Vagina (tissue), 2 donors: ENCODE measurements at places on chromosomes 12 and 14.
A peak's percentile ranks its signal among the peaks of the same experiment; 100 is the strongest.

DNA sequence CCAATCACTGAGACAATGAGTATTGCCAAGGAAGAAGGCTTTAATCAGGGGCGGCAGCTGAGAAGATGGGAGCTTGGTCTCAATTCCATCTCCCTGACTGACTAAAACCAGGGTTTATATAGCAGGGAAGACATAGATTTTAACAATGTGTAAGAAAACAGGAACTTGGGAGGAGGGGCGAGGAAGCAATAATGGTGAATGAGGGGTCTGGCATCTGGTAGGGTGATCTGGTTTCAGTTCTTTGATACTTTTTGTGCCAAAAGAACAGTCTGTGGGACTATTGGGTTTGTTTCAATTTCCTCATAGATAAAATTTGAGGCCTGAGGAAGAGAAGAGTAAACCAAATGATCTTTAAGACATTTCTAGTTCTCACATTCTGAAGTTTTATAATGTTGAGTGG is 49.2 kb downstream of the FUT8 start:
- DNase-seq = no peak

DNA sequence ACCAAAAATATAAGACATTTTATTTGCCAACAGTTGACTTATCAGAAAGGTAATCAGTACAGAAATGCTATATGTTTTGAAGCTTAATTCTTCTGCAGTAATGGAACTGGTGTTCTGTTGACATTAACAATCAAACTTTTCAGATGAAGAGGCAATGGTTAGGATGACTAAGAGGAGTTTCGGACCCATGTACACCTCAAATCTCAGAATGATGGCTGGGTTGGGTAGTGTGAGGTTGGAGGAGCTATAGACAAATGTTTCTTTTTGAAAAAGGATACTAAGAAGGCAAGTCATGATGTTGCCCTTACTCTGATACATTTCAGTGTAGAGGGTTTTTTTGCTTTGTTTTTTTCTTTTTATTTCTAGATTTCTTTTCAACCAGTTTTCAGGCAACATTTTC is 66.9 kb downstream of the KNTC1 start:
- no peak for DNase-seq

- no peak for DNase-seq
Observed at GRCh38 chr12:12723681-12724420, 6.7 kb downstream of the CDKN1B start.

DNA sequence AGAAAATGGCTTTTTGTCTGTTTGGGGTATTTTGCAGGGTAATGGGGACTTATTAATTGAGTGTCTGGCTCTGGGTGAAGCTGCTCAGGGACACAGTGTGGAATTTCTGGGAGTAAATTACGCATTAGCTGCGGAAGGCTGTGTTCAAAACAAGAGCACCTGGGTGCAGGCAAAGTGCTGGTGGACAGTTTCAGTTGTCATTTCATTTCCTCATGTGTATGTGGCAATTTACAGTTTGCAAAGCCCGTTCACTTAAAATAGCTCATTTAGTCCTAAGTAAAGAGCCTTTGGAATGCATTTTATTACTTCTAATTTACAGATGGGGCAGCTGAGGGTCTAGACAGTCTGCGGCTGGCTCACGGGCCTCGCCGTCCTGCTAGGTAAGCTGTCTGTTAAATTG is 546.8 kb downstream of the BCL11B start:
- DNase-seq = peak; percentile 20

- no peak for DNase-seq
Observed at GRCh38 chr12:63869656-63870055, 25.2 kb downstream of the SRGAP1 start.

DNA sequence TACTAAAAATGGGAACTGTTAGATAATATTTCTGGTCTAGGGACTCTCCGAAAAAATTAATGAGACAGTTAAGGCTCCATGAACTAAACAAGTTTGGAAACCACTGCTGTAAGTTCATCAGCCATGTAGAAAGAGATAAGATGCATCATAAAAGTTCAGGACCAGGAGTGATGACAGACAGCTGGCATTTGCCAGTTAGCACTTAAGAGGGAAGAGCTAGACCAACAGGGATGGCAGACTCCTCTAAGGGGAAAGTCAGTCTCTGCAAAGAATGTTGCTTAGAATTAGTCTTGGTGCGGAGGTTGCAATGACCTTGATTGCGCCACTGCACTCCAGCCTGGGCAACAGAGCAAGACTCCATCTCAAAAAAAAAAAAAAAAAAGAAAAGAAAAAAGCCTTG is 129.4 kb downstream of the SYNE2 start:
- DNase-seq = no peak

- DNase-seq = no peak
Observed at GRCh38 chr12:32662665-32663064, 16.4 kb upstream of the DNM1L start.

- DNase-seq = no peak
Observed at GRCh38 chr14:95296966-95297365, 22.7 kb downstream of the CLMN start.

DNA sequence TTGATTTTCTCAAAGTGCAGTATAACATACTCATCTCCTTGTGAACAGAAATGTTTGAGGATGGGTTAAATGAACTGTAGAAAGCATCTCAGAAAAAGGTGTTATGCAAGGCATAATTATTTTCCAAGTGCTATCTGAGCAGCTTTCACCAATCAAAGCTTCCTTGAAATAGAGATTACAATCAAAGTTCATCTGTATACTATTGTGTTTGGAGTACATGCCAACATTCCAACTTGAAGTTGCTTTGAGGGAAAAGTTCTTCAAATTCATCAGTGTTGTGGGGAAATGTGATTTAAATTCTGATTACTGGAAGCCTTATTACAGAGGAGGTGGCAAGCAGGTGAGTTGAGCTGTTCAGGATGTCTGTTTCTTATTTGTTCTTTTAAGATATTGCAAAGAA is 68.2 kb downstream of the TMTC2 start:
- no peak for DNase-seq
